ENCODE measurements at places on chromosomes 3 and 15. TPM values are rescaled to one million over a fixed set of nuclear protein-coding genes. Genes with fewer than 3 reads are reported as not detected.

ARL14 gene
- total RNA-seq = 1.0 TPM

CACNA2D3 gene
- 0.07 TPM for total RNA-seq

NAALADL2 gene
- 0.23 TPM for total RNA-seq

KBTBD8 gene
- 0.43 TPM for total RNA-seq

SLC22A13 gene
- total RNA-seq = 0.13 TPM

ANKRD63 gene
- 0.54 TPM for total RNA-seq

MYO5C gene
- 5.4 TPM for total RNA-seq

STX19 gene
- total RNA-seq = not detected

SCN11A gene
- total RNA-seq = not detected

ALG1L2 gene
- total RNA-seq = not detected

CD96 gene
- 0.02 TPM for total RNA-seq

PPM1M gene
- 4.7 TPM for total RNA-seq

SEMA5B gene
- 0.21 TPM for total RNA-seq

TMEM158 gene
- total RNA-seq = 15.3 TPM

GRIP2 gene
- total RNA-seq = 1.9 TPM

TM4SF18 gene
- 40.4 TPM for total RNA-seq

MAP6D1 gene
- 6.9 TPM for total RNA-seq

KPNA1 gene
- total RNA-seq = 61.2 TPM

CRYGS gene
- total RNA-seq = 0.85 TPM

NECTIN3 gene
- 31.8 TPM for total RNA-seq

TRIM42 gene
- not detected for total RNA-seq

COL8A1 gene
- total RNA-seq = not detected

ARPIN gene
- total RNA-seq = 11.8 TPM

MUC20 gene
- 0.73 TPM for total RNA-seq

LIPH gene
- 6.2 TPM for total RNA-seq

ARGFX gene
- total RNA-seq = not detected

RYR3 gene
- 0.01 TPM for total RNA-seq

ILDR1 gene
- not detected for total RNA-seq

DUOXA2 gene
- not detected for total RNA-seq

SLC6A1 gene
- not detected for total RNA-seq

LINGO1 gene
- 8.5 TPM for total RNA-seq

GPR15 gene
- total RNA-seq = not detected

MCTP2 gene
- total RNA-seq = not detected

HYAL1 gene
- 0.44 TPM for total RNA-seq

SV2B gene
- 0.05 TPM for total RNA-seq

GCNT3 gene
- total RNA-seq = 153 TPM

EIF4E3 gene
- 3.4 TPM for total RNA-seq

DPPA2 gene
- not detected for total RNA-seq

MST1R gene
- total RNA-seq = 6.9 TPM

GOLGA8K gene
- 0.89 TPM for total RNA-seq

DUSP7 gene
- total RNA-seq = 14.8 TPM

TIMP4 gene
- total RNA-seq = 12.3 TPM

INTS14 gene
- 44.0 TPM for total RNA-seq

ADAMTS17 gene
- 0.28 TPM for total RNA-seq

CSTA gene
- 1.1 TPM for total RNA-seq

COLQ gene
- total RNA-seq = 0.45 TPM
